Cardiac muscle cell (in vitro differentiated cells and primary cell): ENCODE measurements at places on chromosomes 12 and 14.
A peak's percentile ranks its signal among the peaks of the same experiment; 100 is the strongest.

DNA sequence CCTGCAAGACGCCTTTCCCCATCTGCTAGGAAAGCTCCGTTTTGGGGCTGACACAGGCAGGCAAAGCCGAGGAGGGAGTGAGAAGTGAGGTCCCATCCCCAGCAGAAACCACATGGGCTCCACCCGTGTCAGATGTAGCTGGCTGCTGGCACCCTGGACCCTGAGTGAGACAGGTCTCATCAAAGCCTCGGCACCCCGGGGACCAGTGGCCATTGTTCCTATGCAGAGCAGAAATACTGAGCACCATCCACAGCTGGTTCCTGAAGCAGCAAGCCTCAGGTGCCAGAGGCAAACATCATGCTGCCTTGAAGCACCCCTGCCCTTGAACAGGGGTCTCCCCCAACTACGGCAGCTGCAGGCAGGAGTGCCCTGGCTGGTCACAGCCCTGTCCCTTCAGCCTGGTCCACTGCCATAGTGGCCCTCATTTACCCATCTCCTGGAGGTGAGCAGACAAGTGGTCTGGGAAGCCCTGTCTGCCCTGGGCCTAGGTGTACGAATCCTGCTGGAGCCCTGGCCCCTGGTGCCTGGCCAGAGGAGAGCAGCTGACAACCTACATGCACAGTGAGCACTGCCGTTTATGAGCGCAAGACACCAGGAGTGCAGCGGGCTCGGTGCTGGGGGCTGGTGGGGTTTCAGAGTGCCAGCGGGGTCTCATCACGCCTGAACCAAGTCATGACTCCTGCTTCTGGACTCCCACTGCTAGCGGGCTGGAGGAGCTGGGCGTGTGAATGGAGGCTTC is 289.8 kb upstream of the RTL1 start:
- DNase-seq = no peak

DNA sequence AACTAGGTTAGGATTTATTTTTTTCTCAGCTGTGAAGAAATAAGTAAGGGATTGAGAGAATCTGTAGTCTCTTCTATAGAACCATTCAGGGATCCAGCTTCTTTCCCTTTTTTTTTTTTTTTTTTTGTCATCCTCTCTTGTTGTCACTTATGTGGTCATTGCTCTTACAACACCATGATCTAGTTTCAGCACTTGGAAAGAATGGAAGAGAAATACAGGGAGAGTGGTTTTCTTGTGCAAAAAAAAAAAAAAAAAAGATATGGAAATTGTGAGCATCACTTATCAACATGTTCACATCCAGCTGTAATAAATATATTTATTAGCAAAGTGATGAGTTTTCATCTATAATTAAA is 599.3 kb downstream of the SLC6A15 start:
- no peak for DNase-seq

DNA sequence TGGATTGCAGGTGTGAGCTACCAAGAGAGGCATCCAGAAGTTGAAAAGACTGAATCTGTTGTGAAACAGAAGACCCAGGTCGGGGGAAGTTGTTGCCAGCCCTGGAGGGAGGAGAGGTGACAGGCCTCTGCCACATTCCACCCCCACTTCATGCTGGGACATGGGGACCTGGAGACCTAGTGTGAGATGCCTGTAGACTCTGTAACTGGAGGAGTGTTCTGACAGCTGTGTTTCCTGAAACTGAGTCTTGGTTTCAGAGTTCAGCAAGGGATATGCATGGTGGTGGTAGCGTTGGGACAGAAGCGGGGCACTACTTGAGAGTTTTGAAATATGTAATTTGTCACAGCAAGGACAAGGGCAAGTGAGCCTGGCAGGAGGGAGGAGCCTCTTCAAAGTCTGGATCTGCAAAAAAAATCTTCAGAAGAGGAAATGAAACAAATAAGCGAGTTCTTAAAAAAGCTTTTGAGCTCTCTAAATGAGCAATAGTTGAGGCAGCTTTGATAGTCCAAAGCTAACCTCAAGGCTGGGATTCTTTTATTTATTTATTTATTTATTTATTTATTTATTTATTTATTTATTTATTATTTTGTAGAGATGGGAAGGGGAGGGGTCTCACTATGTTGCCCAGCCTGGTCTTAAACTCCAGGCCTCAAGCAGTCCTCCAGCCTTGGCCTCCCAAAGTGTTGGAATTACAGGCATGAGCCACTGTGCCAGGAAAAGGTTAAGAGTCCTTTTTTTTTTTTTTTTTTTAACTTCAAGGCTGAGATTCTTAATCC is 58.9 kb upstream of the EEA1 start:
- peak; percentile 24 for DNase-seq

DNA sequence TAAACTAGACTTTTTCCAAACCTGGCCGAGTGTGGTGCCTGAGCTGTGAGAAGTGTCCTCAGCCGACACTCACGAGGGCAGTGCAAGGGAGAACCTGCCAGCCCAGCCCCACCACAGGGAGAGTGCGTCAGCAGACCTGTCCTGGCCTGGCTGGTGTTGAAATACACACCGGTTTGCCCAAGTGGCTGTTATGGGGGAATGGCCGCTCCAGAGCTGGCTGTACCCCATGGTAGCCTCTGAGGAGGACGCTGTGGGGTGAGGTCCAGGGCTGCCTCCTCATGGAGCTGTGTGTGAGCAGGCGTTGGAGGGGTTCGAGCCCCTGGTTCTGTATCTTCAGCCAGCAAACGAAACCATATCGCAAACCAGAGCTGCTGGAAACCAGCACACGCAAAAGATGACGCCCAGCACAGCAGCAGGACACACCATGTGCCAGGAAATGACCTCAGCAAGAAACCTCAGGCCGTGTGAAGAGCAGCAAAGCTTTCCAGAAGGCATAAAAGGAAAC is 9.4 kb downstream of the ANKRD9 start:
- no peak for DNase-seq

DNA sequence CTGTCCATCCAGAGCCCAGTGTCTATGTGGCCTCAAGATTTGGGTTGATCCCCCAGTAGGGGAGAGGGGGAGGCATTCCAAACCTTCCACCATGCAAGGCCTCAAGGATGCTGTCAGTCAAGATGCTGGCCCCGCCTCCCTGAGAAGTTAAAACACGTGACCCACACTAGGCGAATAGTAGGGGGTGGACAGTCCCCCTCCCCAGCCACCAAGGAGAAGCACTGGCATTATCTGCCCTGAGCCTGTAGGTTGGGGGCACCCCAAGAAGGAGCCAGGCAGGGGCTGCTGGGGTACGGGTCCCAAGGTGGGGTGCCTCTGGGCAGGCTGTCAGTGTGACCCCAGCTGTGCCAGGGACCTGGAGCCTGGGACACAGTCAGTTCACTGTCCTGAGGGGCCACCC is 2.3 kb downstream of the SLC25A29 start:
- DNase-seq = no peak

- DNase-seq = no peak
These were observed 79.7 kb downstream of the RFLNA start for GRCh38 chr12:124374567-124374966.

DNA sequence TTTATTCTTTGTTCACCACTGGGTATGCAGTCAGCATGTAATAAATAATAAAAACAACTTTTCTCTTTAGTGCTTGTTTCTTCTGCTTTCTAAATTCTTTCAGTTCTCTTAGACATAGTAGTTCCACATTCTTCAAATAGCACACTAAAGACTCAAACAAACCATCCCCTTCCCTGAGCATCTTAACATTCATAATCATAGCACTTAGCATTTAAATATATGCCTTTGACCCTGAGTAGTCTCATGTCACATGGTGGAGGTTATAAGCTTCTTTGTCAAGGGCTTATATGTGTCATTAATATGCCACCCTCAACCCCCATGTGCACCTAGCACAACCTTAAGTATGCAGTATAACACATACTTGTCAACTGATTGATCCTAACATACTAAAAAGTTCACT is 212.7 kb downstream of the PHLDA1 start:
- no peak for DNase-seq

DNA sequence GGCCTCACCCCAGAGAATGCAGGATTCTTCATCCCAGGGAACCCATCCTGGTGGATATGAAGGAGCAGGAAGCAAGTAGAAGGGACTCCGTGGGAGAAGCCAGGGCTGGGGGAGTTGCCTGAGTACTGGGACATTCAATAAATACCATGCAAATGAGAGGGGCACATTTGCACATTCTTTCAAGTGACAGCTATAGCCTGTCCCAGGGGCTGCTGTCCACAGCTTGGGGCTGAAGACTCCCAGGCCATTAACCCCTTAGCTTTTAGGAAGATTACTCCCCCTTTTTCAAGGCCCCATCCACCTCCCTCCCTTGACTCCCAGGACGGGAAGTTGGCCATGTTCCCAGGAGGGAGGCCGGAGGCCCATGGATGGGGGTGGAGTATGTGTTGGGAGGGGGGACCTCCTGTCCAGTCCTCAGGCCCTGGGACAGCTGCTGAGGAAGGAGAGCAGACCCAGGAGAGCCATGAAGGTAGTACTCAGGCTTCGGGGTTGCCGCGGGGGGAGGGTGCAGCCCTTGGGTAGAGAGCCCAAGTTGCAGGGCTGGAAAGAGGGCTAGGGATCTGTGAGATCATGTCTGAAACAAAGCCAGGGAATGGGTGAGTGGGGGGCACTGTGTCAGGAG is 974 bp upstream of the TNS2 start:
- DNase-seq = peak; percentile 88

- DNase-seq = no peak
These were observed 12.2 kb upstream of the MYH7 start for GRCh38 chr14:23447361-23448350.
